ENCODE measurements at places on chromosomes 2 and 18.

GRCh38 chr2:195451160-195451559 is 205.9 kb upstream of the SLC39A10 start:
- no peak for DNase-seq

DNA sequence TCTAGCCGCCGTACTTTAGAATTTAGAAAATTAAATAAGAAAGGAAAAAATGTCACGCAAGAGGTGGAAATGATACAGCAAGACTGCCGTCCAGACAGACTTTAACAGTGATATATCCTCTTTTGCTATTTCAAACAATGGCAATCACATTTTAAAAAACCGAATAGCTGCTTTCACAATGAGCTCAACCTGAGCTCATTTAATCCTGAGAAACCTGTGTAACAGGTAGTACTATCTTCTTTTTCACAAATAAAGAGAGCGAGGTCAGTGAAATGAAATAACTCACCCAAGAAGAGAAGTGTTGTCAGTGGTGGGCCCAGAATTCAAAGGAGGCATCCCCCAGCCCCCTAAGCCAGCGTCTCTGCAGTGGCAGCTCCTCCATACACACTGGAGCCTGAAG is 60.7 kb upstream of the DAPL1 start:
- DNase-seq = no peak

DNA sequence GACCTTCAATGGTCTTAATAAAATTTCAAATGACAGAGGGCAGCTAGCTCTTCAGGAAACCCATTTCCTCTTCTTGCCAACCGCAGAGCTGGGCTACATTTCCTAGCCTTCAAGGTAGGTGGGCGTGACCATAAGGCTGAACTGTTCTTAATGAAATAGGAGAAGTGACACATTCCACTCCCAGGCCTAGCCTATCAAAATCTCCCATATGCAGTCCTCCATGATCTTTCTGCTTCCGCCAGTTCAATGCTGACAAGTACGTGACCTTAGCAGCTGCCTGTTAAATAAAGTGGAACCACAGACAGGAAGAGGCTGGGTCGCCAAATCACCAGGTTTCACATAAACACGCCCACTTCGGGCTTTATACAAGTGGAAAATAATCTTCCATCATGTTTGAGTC is 13.2 kb downstream of the SERPINE2 start:
- DNase-seq = no peak

DNA sequence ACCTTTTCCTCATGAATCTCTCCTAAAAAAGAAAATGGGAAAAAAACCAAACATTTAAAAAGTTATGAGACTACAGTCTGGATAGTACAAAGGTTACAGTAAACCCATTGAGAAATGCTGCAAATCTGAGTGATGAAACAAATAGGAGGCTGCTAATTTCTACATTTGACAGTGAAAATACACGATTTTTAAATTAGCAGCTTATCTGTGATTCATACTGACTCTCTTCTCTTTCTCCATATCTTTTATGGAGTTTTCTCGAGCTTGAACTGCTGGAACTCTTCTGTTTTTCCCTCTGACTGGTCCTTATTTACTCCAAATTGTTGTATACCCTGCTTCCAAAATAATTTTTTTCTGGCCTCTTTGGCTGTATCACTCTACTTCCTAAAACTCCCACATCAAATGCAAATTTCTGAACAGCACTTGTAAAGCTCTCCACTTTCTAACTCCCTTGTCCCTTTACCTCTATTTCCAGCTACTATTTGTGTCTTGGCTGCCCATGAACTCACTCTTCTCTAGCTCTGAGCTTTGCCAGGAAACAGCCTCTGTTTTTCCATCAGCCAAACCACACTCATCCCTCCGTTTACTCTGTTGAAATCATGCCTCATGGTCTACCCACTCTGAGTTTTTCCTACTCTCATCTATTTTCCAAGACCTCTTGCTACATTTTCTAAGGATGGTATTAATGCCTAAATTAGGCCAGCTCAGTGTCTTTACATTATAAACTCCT is 73.7 kb downstream of the RBMS1 start:
- no peak for DNase-seq

DNA sequence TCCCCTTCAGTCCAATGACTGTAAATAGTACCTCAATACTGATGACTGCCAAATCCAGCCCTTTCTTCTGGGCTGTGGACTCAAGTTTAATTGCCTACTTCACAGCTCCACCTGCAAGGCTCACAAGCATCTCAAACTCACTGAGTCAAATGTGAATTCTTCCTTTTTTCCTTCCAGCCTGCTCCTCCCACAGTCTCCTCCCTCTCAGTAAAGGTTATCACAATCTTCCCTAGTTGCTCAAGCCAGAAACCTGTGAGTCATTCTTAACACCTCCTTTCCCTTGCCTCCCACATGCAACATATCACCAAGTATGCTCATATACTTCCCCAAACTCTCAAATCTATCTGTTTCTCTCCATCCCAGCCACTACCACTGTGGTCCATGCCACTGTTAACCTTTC is 3.7 kb upstream of the MFSD6 start:
- no peak for DNase-seq

DNA sequence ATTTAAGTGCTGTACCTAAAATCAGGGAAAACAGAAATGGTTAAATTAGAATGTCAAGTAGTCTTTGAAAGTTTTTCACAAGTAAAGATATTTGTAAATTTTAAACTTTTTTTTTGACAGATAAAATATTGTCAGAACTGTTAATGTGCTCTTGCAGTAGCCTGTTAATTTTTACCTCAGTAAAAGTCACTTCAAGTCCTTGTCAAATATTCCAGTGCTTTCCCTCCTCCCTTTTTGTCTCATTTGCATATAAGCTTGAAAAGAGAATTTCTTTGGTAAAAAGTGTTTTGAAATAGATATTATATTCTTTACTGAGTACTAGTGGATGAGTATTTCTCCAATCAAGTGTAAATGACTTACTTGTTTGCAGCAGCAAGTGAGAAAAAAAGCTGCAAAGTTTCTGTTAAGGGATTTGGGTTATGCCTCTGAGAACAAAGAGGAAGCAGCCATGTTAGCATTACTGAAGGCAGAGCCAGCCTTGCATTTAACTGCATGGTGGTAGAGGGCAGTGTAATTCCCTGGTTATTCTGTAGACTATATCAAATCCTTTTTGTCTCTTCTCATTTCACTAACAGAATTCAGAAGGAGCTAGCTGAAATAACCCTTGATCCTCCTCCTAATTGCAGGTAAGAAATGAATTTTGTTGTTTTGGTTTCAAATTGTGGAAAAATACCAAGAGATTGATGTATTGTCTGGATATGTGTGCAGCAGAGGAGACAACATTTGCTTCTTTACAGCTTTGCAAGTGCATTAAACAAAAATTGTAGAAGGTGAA is 3.2 kb downstream of the UBE2E3 start:
- no peak for DNase-seq

DNA sequence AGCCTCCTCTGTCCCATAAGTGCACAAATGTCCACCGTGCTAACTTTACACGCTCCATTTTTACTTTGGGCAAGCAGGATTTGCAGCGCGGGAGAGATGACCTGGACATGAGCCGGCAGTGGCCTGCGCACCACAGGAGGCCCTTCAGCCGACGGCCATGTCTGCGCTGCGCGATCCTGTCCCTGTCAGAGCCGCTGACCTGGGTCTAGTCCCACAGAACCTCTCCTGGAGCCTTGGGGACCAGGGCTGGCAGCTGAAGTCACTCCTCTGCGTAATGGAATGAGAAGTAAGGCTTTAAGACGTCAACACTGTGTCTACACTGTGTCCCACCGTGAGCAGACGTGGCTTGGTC is 29.6 kb downstream of the ADI1 start:
- no peak for DNase-seq

DNA sequence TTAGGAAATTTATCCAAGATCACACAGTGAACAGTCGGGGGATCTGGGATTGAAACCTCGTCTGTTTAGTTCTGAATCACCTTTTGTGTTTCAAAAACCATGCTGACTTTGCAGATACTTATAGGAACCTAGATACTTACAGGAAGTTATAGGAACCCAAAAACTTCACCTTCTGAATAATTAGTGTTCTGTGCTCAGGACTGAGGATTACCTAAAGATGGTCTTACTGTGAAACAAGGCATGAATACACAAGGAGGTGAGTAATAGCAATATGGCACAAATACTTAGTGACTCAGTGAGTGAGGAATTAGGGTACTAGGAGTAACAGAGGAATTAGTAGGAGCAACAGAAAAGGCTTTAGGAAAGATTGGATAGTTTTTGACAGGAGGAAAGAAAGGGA is 145.5 kb downstream of the LRATD1 start:
- DNase-seq = no peak

GRCh38 chr2:46973673-46974072 is 58.1 kb upstream of the MCFD2 start:
- DNase-seq = no peak

- DNase-seq = no peak
Observed at GRCh38 chr2:124534028-124534427, 508.9 kb downstream of the CNTNAP5 start.

- DNase-seq = no peak
Observed at GRCh38 chr2:46303822-46304221, 6.6 kb downstream of the EPAS1 start.

GRCh38 chr2:45182667-45183295 is 173.5 kb upstream of the SIX2 start:
- no peak for DNase-seq

DNA sequence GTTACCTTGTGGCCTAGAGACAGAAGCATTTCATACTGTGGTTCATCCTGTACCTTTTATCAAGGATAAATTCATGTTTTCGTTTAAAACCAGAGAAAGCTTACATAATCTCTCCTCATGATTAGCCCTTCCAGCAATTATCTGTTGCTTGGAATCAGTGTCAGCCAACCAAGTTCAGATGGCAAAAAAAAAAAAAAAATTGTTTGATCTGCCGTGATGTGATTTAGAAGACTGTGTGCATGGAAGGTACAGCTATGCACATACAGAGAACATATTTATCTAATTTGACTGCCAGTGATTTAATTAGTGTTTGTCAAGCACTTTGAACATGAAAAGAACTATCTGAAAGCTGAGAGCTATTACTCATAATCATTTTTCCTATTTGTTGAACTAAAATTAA is 180.9 kb downstream of the ZEB2 start:
- no peak for DNase-seq

- no peak for DNase-seq
Observed at GRCh38 chr2:64679673-64680425, 26.1 kb upstream of the SERTAD2 start.

GRCh38 chr18:54717673-54718407 is 110.4 kb upstream of the RAB27B start:
- DNase-seq = no peak

GRCh38 chr2:49154140-49154539 is at the start of gene FSHR:
FSHR (minus strand) TSS chr2:49154515; CDS start chr2:49154417, 98 bp downstream.
- no peak for DNase-seq

GRCh38 chr18:79863161-79864005 is 65.6 kb downstream of the KCNG2 start:
- no peak for DNase-seq

DNA sequence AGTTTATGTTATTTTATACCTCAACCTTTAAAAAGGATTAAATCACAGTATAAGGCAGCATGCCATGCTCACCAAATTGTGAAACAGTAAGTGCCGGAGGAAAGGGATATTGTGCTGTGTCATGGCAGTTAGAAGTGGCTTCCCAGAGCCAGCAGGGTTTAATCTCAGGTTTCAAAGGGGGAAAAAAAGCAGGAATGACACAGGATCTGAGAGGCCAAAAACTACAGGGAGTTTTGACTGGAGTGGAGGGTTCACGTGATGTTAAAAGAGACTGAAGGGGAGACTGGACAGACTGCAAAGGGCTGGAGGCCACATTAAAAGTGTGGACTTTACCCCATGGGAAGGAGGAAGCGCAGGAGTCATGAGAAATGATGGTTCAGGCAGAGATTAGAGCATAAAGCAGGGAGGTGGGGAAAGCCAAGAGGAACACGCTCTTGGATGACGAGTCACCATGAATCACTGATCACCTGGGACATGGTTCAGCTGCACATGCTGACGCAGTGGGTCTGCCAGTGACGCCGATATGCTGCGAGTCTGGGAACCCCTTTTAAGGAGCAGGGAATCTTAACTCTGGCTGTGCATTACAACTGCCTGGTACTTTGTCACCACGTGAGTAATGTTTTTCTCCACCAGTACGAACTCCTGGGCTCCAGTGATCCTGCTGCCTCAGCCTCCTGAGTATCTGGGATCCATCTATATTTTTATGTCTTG is 6.1 kb downstream of the CHMP1B start:
- peak; percentile 95 for DNase-seq

DNA sequence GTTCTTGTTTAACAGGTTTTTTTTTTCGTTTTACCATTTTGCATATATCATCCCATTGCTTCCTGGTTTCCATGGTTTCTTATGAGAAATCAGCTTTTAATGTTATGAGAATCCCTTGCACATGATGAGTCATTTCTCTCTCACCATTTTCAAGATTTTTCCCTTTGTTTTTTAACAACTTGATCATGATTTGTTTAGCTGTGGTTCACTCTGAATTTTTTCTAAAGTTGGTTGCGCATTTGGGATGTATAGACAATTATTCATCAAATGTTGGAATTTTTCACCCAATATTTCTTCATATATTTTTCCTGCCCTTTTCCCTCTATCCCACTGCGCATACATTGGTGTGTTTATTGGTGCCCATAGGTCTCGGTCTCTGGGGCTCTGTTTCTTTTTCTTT is 42.4 kb upstream of the BIN1 start:
- DNase-seq = no peak

DNA sequence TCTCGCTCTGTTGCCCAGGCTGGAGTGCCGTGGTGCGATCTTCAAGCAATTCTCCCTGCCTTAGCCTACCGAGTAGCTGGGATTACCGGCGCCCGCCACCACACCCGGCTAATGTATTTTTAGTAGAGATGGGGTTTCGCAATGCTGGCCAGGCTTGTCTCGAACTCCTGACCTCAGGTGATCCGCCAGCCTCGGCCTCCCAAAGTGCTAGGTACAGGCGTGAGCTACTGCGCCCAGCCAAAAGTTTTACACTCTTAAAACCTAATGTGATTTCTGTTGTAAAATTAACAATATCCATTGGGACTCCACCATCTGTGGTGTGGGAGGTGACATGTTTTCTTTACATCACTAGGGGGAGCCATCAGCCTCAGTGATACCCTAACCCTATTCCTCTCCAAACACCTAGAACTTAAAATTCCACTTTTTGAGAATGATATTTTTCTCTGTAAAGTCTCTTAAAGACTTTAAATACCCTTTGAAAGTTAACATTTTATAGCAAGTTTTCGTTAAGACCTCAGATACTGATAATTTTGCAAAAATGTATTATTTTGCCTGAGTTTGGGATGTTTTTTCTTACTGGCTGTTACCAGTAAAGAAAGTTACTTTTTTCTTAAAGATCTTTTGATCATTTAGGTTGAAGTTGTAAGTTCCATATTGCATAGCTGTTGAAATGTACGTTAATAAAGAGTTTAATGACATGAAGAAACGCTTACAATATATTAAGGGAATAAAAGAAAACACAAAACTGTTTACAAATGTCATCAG is 11.6 kb upstream of the EIF2AK2 start:
- DNase-seq = no peak

DNA sequence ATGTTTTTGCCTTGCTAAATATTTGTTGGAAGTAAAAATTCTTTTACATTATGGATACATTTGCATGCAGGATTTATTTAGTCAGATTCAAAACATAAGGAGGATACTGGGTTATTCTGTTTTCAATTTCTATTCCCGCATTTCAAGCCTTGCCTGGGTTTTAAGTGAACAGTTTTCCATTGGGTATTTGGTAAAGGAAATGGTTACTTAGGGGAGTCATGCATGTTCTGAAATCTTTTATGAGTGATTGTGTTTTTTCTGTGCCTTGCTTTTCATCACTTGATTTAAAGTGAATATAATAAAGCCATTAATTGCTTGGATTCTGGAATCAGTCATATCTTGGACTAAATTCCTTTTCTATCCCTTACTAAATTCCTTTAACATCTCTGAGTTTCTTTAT is 12.0 kb upstream of the SP9 start:
- DNase-seq = no peak
